ENCODE measurements at places on chromosomes 5 and 9.

DNA sequence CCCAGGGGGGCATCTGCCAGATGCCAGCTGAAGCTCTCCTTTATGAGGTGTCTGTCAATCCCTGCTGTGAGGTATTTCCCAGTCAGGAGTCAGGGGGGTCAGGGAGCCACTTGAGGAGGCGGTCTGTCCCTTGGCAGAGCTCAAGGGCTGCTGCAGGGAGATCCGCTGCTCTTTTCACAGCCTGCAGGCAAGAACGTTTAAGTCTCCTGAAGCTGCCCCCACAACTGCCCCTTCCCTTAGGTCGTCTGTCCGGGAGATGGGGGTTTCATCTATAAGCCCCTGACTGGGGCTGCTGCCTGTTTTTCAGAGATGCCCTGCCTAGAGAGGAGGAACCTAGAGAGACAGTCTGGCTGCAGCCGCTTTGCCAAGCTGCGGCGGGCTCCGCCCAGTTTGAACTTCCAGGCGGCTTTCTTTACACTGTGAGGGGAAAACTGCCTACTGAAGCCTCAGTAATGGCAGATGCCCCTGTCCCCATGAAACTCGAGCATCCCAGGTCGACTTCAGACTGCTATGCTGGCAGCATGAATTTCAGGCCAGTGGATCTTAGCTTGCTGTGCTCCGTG, 148.3 kb downstream of the RPS23 start:
- no peak for DNase-seq

DNA sequence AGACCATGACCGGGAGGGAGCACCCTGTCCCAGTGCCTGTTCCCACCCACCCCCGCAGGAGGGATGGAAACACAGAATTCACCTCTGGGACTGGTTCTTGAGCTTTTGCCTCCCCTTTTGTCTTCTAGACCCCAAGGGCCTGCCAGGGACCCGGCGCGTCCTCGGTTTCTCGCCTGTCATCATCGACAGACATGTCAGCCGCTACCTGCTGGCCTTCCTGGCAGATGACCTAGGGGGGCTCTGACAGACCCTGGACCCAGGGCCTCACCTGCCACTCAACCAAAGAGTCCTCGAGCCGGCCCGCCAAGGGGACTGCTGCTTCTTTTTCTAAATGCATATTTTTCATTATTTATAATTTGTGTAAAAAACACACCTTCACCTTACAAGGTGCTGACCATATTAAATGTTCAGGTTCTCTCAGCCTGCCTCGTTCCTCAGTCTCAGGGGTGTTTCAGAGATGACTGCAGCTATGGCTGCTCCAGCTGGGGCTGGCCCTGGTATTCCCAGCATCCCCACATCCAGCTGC, 16.9 kb downstream of the CARD19 start:
- DNase-seq: no peak

DNA sequence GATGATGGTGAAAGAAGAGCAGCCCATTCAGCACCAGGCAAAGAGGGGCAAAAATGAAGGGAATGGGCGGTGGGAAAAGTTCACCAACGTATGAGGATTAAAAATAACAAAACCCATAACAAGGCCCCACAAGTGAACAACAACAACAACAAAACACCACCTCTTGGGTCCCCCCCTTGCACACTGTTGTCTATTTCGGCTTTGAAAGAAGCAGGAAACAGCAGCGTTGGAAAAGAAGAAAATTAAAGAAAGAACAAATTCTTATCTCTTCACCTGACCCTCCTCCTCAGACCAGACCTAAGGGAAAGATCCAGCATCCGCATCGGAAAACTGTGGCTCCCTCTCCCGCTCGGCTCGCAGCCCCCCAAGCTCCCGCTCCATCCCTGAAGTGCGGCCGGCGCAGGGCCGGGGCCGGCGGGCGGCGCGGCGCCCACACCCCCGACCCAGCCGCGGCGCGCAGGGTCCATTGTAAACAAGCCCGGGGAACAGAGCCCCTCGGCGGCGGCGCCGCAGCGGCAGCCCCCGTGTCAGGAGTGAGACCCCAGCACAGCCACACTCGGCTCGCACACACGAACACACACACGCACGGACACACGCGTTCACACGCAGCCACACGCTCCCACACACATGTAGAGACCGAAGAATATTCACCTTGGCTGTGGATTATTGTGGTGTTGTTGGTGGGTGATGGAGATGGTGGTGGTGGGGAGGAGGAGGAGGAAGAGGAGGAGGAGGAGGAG, 535 bp downstream of the RFX3 start:
- no peak for DNase-seq

DNA sequence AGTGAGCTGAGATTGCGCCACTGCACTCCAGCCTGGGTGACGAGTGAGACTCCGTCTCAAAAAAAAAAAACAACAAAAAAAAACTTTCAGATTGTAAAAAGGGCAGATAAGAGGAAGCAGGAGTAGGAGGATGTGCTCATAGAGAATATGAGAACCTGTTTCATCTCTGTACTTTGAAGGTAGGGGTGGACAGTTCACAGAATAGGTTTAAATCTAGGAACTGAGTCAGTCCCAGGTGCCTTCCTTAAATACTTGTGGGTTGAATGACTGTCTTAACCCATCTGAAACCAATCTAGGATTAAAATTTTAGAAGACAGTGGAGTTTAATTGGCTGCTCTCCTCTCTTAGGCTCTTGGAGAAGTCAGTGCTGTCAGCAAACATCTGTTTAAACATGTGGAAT, 12.4 kb downstream of the POLK start:
- peak; percentile 21 for DNase-seq

- DNase-seq: no peak
Measured at GRCh38 chr9:94534901-94535300, 20.0 kb upstream of the PCAT7 start.

GRCh38 chr5:175922192-175922885, 45.8 kb downstream of the THOC3 start:
- DNase-seq: no peak

- no peak for DNase-seq
Measured at GRCh38 chr5:95262933-95263660, 21.8 kb downstream of the MCTP1 start.

GRCh38 chr9:5869315-5870019, 21.2 kb upstream of the MLANA start:
- no peak for DNase-seq

DNA sequence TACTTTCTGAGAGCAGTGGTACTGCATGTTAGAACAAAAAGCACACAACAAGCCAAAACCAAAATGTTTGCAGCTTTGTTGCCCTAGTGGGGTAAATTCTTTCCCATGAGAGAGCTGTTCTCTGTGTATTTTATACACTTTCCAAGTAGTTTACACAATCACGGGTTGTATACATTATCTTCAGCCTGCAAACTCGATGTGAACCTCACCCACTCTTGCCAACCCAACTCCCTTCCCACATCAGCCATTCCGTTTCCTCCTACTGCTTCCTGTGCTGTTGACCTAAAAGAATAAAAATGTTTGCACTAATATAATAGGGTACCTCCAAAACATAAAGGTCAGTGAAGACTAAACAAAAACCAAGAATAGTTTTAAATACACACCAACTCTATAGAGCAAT, 47.0 kb downstream of the IQGAP2 start:
- DNase-seq: no peak

DNA sequence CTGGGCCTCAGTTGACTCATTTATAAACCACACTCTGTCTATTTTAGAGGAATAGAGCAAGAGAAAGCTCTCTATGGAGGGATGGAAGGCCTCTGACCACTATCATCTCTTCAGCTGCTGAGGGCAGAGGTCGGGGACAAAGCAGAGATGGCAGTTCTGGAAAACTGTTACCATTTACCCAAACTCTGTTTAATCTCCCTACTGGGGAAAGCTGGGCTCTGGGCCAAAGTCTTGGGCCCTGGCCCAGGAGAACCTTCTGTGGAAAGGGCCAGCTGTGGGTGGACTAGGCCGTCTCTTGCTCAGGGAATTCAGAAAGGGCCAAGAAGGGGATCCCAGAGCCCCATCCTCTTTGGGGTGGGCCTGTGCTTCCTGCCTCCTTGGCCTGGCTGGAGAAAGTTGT, 100.0 kb downstream of the PSD2 start:
- DNase-seq: no peak

GRCh38 chr9:89679016-89679415, 74.2 kb downstream of the GADD45G start:
- DNase-seq: no peak

Data from SIG-M5 (cell line).